ENCODE measurements at places on chromosomes 13 and 19.

GRCh38 chr19:1227304-1228054 is 10.3 kb downstream of the CBARP start:
- DNase-seq: no peak

GRCh38 chr13:59373341-59373740 is 790.4 kb downstream of the DIAPH3 start:
- no peak for DNase-seq

DNA sequence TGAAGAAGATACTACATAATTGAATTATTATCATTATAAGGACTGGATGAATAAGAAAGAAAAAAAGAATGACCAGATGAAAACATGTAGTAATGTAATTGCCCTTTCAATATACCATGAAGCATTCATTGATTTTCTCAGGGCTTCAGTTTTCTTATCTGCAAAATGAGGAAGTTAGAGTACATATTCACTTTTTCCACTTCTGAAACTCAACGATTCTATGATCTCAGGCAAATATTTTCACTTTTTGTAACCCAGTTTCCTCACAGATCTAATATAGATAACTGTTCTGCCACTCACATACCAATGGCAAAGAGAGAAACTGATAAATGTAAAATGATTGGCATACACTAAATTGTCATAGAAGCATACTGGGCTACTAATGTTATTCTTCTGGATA is 856.6 kb upstream of the KLHL1 start:
- DNase-seq: no peak

DNA sequence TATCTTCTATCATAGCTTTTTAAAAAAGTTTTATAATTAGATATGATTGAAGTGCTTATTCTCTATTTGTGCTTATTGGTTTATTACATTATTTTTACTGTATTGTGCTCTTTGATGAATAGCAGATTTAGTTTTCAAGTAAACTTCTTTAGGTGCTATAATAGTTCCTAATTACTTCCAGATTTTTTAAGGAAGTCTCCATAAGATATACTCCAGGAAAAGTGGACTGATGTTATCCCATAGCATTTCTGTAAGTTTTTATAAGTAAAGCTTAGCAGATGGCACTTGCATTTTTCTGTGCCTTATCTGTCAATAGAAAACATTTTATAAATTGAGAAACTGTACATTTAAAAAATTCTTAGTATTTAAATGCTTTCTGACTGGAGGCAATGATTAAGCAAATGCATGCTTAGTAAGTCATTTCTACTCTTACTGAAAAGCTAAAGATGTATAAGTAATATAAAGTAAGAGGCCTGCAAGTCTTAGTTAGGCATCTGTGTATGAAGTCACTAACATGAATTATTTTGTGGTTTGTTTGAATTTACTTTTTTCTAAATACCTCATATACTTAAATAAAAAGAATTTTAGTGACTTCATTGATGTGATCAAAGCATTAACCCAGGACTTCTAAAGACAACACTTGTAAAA is 182.8 kb downstream of the MAB21L1 start:
- no peak for DNase-seq

- no peak for DNase-seq
Observed at GRCh38 chr13:35530581-35530980, 54.1 kb upstream of the MAB21L1 start.

GRCh38 chr19:10855879-10856522 is 7.8 kb downstream of the C19orf38 start:
- DNase-seq: no peak

GRCh38 chr13:40399756-40400155 is 266.7 kb downstream of the FOXO1 start:
- no peak for DNase-seq

DNA sequence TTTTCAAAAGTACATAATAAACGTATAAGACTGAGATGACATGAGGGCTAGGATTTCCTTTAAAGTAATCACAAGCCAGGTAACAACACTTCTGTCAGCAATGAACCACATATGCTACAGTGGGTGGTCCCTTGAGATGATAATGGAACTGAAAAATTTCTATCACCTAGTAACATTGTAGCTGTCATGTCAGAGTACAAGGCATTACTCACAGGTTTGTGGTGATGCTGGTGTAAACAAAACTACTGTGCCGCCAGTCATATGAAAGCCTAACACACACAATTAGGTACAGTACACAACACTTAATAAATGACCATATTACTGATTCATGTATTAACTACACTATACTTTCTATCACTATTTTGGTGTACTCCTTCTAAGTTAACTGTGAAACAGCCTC is 36.8 kb downstream of the MIPEP start:
- no peak for DNase-seq

GRCh38 chr13:38538422-38538821 is 148.5 kb upstream of the FREM2 start:
- DNase-seq: no peak

- no peak for DNase-seq
Observed at GRCh38 chr13:21326155-21327031, 132.7 kb downstream of the ZDHHC20 start.

- DNase-seq: no peak
Observed at GRCh38 chr19:34734537-34735103, 577 bp downstream of the ZNF181 start.

DNA sequence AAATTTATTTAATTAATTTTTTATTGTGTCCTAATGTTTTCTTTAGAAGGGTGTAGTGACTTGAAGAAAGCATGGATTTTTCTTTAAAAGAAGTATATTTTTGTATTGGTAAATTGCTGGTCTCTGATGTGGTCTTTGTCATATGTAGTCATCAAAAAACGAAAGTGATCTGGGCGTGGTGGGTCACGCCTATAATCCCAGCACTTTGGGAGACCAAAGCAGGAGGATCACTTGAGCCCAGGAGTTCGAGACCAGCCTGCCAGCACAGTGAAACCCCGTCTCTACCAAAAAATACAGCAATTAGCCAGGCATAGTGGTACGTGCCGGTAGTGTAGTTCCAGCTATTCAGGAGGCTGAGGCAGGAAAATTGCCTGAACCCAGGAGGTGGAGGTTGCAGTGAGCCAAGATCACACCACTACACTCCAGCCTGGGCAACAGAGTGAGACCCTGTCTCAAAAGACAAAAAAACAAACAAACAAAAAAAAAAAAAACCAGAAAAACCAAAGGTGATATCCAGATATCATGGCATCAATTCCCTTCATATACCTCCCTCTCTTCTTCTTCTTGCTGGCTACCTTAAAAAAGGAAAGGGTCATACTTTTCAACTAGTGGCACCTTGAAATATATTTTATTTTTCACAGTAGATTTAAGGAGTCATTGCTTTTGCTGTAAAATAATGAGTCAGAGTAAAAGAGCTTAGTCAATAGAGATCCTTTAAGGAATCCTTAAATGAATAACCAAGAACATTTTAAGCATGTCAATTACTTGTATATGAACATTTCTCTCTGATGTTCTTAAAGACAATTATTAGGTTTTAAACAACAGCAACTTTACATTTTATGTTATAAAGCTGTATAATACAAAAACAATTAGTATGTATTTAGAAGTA is 19.9 kb downstream of the KCTD4 start:
- DNase-seq: no peak
